ENCODE measurements at places on chromosomes 11 and 22. TPM values are rescaled to one million over a fixed set of nuclear protein-coding genes. Genes with fewer than 3 reads are reported as not detected.

DNA sequence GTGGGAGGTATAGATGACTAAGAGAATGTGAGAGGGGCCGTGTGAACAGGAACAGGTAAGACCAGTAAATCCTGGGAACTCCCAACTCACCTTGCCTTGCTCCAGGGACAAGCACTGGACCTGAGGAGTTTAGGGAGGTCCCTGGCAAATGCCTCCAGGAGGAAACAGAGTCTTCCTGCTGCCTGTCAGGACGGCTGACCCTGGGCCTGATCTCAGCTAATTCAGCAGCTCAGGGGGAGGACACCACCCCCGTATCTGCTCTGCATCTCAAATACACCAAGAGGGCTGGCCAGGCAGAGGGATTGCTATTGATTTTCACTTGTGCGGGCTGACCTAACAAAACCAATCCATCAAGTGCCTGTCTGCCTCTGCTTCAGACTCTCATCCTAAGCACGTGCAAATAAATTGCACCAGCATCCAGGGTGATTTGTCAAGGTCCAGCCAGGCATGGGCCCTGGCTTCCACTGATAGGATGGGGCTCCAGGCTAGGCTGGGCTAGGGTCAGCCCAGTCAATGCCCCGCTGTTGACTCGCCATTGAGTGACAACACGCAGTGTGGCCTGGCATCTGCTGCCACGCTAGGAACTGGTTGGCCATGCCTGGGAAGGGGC, 20.3 kb downstream of the UQCR10 start:
- peak; percentile 22 for DNase-seq

GRCh38 chr11:1123970-1124369, 33.8 kb upstream of the MUC5AC start:
- peak; percentile 71 for DNase-seq

VPREB3 gene
- not detected for total RNA-seq

GRCh38 chr11:76602431-76602861, 68.1 kb downstream of the LRRC32 start:
- peak; percentile 85 for DNase-seq

DNA sequence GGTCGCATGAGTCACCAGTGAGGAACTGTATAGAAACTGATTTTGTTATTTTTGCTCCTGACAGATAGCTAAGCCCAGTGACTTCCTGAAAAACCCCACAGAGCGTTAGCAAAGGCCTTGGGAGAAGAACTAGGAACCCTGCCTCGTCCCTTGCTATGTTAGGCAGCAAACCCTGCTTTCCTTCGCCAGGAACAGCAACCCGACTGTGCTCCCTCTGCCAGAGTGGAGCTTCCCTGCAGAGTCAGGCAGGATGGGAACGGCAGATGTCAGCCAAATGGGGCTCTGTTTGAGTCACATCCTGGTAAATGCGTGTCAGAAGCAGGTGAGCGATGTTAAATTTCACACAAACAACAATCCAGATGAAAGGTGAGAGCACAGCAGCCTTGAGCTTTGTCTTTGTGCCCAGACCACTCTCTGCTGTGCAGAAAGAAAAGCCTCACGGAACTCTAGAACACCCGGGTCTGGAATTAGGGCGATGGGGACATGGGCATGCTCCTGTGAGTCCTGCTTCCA, 186.6 kb downstream of the ADAMTS15 start:
- DNase-seq = no peak

DNA sequence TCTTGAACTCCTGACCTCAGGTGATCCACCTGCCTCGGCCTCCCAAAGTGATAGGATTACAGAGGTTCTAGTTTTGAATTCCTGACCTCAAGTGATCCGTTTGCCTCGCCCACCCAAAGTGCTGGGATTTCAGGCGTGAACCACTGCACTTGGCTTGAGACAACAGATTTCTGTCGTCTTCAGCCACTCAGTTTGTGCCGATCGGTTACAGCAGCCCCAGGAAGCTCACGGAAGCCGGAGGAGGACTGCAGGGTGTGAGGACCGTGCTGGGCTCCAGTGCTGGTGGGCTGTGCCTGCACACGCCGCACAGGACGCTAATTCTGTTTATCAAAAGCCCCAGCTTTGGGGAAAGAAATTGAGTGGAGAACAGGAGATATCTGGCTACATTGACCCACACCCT, 82.0 kb downstream of the CELSR1 start:
- no peak for DNase-seq

- DNase-seq = no peak
These were observed 16.0 kb downstream of the STK33 start for GRCh38 chr11:8577791-8578581.

MPZL3 gene
- total RNA-seq = 1.8 TPM

- no peak for DNase-seq
These were observed 56.3 kb upstream of the ADSL start for GRCh38 chr22:40289991-40290459.

DNA sequence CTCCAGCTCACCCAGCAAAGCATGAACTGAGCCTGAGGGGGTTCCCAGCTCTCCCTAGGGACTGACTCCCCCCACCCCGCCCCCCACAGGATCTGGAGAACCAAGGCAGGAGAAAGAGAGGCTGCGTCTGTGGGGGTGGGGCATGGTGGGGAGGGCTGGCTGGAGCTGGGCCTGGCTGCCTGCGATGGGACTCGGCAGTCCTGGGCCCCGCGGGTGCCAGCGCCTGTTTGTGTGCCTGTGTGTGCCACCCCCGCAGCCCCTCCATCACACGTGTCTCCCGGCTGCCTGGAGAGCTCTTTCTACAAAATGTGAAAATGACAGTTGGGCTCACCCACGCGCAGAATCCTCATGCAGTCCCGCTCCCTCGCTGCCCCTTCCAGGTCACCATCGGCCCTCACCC, 46.8 kb downstream of the CACNA1I start:
- peak; percentile 17 for DNase-seq

DLAT gene
- 36.6 TPM for total RNA-seq

GRCh38 chr22:39776295-39777009, 117.1 kb downstream of the ENTHD1 start:
- DNase-seq = no peak

- no peak for DNase-seq
These were observed 50.8 kb upstream of the ADORA2A start for GRCh38 chr22:24376586-24376985.

DNA sequence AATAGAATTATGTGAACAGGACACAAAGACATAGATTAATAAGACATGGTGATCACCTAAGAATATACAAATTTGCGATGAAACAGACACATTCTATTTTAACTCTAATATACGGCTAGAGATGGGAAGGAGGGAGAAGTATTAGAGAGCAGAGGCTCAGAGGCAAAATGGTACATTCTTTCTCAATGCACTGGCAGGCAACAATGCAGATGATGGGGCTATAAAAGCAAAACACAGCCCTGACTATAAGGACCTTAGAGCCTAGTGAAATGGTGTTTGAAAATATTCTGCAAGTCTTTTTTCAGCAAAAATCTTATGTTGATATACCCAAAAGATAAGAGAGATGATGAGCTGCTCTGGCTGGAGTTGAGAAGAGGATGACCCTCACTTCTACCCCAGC, 13.1 kb downstream of the TCF20 start:
- DNase-seq = peak; percentile 71

OR4C12 gene
- not detected for total RNA-seq

DNA sequence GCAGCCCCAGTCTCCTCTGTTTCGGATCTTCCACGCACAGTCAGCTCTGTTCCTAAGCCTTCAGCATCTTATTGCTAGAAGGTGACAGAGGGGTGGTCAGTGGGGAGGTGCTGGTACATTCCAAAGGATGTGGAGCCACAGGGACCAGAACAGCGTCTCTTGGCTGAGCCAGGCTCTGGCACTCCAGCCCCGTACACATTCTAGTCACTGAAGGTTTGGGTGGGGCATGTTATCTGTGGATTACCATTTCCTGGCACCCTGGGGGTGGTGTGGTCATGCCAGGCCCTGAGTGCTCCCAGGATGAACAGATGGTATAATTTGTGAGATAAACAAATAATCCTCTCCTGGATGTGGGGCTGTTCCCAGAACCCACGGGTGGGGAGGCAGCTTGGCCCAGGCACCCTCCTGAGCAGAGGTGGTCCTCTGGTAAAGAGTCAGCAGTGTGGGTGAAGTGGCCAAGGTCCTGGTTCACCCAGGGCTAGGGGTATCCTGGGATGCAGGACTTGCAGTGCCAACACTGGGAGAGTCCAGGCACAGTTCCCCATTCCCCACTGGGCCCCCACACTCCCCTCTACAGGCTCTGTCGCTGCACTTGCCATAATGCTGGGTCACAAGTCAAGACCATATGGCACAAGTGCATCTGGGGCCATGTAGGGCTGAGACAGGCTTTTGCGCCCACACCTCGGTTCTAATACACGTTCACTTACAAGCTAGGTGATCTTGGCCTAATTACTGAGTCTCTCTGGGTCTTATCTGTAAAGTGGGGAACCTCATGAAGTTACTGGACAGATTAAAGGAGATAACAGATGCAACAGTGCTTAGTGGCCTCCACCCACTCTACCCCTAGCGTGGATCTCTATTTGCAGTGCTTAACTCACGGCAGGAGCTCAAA, 33.0 kb downstream of the DKK3 start:
- no peak for DNase-seq

DNA sequence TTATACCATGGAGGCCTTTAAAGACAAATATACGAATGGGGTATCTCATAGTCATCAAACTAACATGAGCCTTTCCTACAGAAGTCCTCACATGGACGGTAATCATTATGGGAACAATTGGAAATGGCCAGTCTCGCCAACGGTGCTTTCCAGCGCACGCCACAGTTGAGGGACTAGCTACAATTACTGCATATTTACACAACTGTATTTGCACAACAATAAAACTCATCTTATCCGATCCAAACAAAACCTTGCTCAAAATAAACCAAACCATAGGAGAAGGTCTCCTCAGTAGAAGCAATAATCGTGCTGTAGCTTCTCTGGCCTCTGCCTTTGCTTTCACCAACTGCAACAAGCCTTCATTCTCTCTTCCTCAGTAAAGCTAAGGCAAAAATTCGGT, 5.9 kb downstream of the CADM1 start:
- no peak for DNase-seq

GRCh38 chr11:75796091-75796435, 18.9 kb upstream of the UVRAG start:
- DNase-seq = peak; percentile 39

RAG2 gene
- total RNA-seq = not detected

RAB39A gene
- not detected for total RNA-seq

- no peak for DNase-seq
These were observed 316.8 kb upstream of the CNTN5 start for GRCh38 chr11:98703779-98704556.

DNA sequence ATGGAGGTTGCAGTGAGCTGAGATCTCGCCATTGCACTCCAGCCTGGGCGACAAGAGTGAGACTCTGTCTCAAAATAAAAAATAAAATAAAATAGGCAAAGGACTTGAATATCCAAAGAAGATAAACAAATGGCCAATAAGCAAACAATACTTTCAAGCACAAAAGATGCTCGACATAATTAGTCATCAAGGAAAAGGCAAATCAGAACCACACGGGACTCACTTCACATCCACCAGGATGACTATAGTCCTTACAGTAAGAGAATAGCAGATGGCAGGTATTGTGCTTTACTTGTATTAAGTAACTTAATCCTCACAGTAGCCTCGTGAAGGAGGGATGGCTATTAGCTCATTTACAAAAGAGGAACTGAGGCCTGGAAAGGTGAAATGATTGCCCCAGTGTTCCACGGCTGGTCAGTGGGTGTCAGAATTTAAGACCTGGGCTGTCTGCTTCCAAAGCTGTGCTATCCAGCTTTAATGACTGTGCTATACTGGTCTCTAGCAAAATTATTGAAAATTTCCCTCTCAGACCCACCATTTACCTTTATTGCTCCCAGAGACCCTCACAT, 40.2 kb upstream of the RBFOX2 start:
- no peak for DNase-seq

DNA sequence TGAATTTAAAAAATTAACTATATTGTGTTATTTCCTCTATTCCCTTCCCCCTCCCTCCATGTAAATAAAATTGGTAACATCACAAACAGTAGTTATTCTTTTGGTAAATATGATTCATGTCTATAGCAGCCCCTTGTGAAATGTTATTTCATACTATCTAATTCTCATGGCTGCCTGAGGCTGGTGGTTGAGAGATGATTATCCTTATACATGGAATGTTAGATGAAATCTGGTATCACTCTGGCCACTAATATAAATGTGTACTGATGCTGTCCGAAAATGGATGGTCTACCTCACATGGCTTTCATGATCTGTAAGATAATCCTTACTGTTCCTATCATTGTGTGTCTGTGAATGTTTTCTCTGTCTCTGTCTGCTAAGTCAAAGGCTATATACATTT, 25.0 kb upstream of the EXPH5 start:
- no peak for DNase-seq

DNA sequence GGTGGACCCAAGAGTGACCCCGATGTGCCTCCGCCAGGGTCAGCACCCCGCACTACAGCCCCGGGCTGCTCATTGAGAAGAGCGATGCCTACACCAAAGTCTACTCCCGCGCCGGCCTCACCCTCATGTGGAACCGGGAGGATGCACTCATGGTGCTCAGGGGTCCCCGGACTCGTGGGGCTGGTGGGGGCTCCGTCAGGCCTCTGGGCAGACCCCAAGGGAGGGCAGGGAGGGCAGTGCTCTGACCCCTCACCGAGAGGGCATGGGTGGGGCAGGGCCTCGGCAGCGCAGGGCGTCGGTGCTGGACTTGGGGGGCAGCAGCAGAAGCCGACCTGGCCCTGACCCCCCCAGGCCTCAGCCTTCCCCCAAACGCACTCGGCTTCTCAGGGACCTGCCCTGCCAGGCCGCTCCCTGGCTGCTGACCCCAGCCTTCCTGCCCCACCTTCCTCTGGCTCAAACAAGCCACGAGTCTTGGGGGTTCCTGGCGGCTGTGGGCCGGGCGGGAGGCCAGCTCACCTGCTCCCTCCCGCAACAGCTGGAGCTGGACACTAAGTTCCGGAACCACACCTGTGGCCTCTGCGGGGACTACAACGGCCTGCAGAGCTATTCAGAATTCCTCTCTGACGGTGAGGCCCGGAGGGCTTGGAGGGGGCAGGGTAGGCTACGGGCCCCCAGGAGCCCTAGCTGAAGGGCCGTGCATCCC, 2.9 kb downstream of the MUC2 start:
- peak; percentile 72 for DNase-seq

DNA sequence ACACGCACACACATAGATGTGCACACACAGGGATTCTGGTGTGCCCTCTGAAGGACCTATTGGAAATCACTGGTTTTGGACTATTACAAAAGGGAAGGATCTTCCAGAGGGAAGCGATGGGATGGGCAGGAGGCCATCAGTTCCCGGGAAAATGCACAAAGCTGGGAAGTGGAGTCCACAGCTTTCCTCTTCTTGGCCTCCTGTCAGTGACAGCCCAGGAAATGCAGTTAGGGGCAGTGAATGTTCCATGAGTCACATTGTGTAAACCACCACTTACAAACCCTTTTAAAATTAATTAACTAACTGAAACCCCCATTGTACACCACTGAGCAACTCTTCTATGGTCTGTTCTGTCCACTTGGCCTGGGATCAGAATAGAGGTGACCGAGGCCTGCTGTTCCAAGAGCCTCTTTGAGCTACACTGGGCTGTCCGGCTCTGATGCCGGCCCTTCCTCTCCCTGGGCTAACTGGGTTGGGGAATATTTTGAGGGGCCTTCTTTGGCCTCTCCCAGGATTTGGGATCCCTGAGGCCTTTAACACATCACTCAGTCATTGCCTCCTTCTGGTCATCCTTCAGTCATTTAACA, 137.7 kb downstream of the FEZ1 start:
- no peak for DNase-seq

HBD gene
- not detected for total RNA-seq

All from osteoblast (primary cell).